Activated T-cell treated with anti-CD3 and anti-CD28 coated beads for 1 hour (primary cell): ENCODE measurements at places on chromosomes 1 and 21.

GRCh38 chr1:14741082-14741481, 142.6 kb downstream of the KAZN start:
- DNase-seq, result no peak

GRCh38 chr1:21594501-21594900, 74.7 kb downstream of the RAP1GAP start:
- no peak for DNase-seq

DNA sequence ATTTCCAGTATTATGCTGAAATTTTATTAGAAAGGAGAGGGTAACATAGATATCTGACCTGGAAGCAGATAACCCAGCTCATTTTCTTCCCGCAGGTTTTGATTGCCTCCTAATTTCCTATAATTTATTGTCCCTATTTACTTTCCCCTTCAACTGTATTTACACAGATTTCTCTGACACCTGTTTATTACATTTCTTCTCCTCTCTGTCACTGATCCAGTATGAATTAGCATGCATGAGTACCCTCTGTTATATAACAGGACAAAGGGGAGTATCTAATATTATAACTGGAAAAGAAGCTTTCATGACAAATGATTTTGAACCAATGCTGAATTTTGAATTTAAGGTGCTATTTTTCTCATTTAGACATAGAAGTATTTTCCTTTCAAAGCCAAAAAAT, 37.4 kb downstream of the DENND1B start:
- no peak for DNase-seq

GRCh38 chr1:65792669-65793358, at the start of gene PDE4B:
Gene PDE4B (plus strand): TSS chr1:65792895.
- DNase-seq, result no peak

DNA sequence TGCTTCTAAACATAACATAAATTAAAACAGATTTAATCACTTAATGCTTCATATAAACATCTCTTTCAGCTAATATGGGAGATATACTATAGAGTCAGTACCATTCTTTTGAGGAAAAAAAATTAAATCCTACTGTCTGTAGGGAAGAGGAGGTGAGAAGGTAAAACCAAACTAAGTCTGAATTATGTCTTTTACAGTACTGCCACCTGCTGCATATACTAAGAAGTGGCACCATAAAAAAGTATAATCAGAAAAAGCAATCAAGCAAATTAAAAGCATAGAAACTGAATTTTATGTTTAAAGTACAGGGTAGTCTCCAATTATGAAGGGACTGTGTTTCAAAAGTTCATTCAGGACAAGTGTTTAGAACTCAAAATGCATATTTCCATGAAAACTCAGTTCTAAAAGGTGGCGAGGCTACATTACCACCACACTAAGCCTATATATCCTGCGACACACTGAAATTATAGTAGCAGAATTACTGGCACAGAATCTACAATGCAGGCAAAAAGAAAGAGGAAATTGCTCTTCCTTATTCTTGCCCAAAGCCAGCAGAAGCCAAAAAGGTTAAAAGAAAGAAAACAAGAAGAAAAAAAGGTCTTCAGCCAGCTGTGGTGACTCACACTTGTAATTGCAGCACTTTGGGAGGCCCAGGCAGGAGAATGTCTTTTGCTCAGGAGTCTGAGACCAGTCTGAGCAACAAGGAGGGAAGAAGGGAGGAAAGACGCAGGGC, 9.0 kb downstream of the NSL1 start:
- no peak for DNase-seq

- no peak for DNase-seq
These were observed 24.0 kb downstream of the HS2ST1 start for GRCh38 chr1:86938450-86938849.

- no peak for DNase-seq
These were observed 391.0 kb downstream of the PTPRC start for GRCh38 chr1:199029855-199030254.

- no peak for DNase-seq
These were observed 145.2 kb upstream of the ETS2 start for GRCh38 chr21:38660333-38661196.

DNA sequence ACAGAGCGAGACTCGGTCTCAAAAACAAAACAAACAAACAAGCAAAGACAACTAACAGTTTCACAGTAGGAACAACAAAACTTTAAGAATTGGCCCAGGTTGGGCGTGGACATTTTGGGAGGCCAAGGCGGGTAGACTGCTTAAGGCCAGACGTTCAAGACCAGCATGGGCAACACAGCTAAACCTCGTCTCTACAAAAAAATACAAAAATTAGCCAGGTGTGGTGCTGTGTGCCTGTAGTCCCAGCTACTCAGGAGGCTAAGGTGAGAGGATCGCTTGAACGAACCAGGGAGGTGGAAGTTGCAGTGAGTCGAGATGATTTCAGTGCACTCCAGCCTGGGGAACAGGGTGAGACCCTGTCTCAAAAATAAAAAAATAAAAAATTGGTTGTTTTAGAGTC, 13.5 kb downstream of the GTF2B start:
- DNase-seq, result no peak

DNA sequence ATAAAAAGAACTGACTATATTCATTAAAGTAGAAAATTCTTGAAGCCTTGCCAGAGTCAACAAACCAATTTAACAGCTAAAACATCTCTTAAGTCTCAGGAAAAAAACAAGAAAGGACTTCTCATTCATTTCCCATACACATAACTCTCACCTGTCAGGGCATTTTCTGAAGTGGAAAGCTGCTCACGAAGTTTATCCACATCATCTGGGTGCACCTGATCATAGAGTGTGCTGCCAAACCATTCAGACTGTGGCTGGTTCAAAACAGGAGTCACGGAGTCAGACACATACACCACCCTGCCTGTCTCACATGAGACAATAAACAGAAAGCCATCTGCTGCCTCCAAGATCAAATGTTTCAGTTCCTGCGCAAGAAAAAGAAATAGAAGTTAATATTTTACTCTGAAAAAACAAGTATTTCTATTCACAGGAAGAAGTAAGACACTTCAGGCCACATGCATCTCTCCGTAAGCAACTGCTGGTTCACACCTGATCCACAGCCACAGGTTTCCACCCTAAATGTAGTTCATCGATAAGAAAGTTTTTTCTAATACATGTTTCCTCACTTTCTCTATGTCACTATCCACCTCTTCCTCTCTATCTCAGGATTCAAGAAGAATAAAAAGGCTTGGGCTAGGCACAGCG, 28.2 kb upstream of the CTSK start:
- no peak for DNase-seq

DNA sequence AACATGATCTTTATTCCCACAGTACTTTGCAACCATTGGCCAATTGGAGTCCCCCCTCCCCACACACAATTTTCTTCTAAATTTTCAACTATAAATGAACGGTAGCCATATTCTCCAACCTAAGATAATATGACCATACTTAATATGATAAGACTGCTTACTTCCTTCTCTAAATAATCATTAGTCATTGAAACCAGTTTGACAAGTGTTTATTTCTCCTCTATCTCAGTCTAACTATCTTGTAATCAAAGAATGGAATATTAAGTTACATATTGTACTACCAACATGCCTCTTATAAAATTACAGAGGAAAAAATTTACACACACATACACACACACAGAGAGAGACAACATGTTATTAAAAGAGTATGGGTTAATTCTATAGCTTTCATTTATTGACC, 567.4 kb upstream of the TMPRSS15 start:
- no peak for DNase-seq

GRCh38 chr1:66240491-66241484, 293.2 kb upstream of the SGIP1 start:
- no peak for DNase-seq

GRCh38 chr1:168565825-168566224, 10.6 kb upstream of the XCL1 start:
- DNase-seq, result no peak

GRCh38 chr1:150582371-150582770, 3.0 kb upstream of the MCL1 start:
- DNase-seq, result no peak

- no peak for DNase-seq
These were observed 47.9 kb upstream of the CNN3 start for GRCh38 chr1:94974824-94975223.

GRCh38 chr1:206886831-206887230, 10.4 kb upstream of the IL24 start:
- no peak for DNase-seq

DNA sequence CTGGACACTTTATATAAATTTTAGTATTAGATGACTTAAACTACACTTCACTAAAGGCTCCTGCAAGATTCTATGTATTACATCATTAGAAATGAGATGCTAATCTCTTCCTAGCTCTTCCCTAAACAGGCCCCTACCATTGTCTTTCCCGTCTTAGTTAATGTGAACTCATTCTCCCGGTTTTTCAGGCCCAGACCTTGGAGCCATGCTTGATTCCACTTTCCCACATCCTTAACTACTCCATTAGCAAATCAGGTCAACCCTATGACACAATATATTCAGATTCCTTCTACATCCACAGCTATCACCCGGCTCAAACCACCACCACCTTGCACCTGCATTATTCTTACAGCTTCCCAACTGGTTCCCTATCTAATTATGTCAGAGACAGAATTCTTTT, 73.3 kb downstream of the NVL start:
- no peak for DNase-seq

GRCh38 chr1:106063510-106063909, 993.0 kb upstream of the PRMT6 start:
- no peak for DNase-seq

DNA sequence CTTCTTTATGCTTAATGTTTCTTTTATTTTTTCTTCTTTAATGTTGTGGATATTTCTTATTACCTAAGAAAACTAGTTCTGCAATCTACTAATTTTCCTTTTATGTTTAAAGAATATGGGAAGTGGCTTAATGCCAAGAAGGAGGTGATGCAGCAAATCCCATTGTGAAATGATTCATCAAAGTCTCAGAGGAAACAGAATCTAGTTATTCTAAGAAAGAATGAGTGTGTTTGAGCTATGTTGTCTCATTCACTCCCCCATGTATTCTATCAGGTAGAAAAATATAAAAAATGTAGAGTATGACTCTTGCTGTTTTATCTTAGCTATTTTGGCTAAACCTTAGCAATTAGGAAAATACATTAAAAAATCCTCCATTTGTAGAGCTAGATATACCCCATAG, 659.9 kb upstream of the RGS18 start:
- DNase-seq, result no peak

DNA sequence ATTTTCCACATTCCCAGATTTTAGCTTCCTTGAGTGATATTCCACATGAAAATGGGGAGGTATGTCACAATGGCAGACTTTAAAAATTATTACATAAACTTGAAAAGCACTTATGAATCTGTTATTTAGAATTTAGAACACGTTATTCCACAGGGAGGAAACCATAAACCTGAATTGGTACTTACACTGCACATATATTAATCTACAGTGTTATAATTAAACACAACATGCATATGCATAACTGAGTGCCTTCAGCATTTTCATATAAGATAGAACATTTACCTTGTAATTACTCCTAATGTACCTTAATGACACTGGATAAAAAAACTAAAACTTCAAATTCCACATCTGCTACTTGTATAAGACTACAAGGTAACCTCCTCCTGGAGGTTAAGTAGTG, 9.8 kb downstream of the ARHGAP29 start:
- DNase-seq, result no peak

- DNase-seq, result no peak
These were observed 34.9 kb downstream of the IGSF21 start for GRCh38 chr1:18142471-18142870.

DNA sequence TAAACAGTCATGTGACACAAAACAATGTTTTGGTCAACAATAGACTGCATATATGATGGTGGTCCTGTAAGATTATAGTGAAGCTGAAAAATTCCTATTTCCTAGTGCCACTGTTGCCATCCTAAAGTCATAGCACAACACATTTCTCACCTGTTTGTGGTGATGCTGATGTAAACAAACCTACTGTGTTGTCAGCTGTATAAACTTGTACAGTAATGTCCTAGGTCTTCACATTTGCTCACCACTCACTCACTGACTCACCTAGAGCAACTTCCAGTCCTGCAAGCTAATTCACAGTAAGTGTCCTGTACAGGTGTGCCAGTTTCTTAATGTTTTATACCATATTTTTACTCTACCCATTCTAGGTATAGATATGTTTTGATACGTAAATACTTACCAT, 326.1 kb upstream of the USP24 start:
- DNase-seq, result no peak

GRCh38 chr1:154628121-154628405, 20.1 kb upstream of the ADAR start:
- no peak for DNase-seq

DNA sequence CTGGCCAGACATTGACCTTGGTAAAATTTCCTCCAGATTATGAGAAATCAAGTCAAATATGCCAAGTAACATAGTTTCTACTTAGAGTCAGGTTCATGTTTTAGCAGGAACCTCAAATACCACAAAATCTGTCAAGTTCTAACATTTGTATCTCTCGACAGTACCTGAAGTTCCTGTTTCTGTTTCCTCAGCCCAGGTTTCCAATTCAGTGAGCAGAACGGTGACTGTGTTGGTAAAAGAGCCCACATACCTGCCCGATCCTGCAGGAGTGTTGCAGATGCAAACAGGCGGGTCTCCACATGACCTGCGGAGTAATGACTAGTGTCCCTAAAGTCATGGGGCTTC, 57.9 kb upstream of the LGALS8 start:
- no peak for DNase-seq

DNA sequence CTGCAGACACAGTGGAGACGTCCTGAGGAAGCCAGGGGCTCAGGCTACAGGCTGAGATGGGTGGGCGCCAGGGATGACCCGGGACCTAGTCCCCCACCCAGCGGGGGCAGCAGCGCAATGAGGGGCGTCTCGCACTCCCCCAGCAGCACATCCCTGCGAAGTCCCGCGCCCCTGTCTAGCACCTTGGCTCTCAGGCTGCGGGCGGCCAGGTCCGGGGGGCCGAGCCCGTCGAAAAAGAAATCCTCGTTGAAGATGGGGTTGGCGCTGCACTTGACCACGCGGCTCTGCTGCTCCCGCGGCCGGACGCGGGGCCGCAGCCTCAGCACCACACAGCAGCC, 1.8 kb downstream of the C2CD4D start:
- no peak for DNase-seq

GRCh38 chr1:180884588-180885300, 28.0 kb upstream of the KIAA1614 start:
- no peak for DNase-seq

- DNase-seq, result no peak
These were observed 58.0 kb upstream of the GFI1 start for GRCh38 chr1:92544756-92545165.

DNA sequence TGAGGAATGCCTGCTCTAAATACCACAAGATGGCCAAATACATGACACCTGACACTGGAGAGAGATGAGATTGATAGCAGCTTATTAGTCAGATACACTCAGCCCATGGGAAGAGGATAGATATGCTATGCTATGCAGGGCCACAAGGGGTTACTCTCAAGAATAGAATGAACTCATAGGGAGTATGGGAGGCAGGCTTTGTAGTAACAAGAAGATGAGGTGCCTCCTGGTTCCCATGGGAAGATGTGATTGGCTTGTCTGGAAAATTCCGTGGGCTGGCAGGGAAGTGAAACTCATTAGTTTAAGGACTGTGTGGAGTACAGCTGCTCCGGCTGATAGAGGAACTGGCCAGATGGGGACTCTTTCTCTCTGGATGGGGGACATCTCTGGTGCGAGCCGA, 16.5 kb downstream of the CCDC30 start:
- no peak for DNase-seq
